ENCODE measurements at places on chromosomes 1 and 21.

GRCh38 chr1:56297904-56298303 is 281.5 kb downstream of the PLPP3 start:
- DNase-seq = no peak

- DNase-seq = peak; percentile 45
Measured at GRCh38 chr1:40630488-40631223, 34.8 kb downstream of the RIMS3 start.

- no peak for DNase-seq
Measured at GRCh38 chr21:43876605-43877004, 11.6 kb downstream of the AGPAT3 start.

- DNase-seq = no peak
Measured at GRCh38 chr1:34612091-34612827, 142.6 kb upstream of the GJB5 start.

- DNase-seq = no peak
Measured at GRCh38 chr1:209929751-209930150, 8.3 kb upstream of the SYT14 start.

- no peak for DNase-seq
Measured at GRCh38 chr1:170987424-170987823, 52.1 kb downstream of the MROH9 start.

DNA sequence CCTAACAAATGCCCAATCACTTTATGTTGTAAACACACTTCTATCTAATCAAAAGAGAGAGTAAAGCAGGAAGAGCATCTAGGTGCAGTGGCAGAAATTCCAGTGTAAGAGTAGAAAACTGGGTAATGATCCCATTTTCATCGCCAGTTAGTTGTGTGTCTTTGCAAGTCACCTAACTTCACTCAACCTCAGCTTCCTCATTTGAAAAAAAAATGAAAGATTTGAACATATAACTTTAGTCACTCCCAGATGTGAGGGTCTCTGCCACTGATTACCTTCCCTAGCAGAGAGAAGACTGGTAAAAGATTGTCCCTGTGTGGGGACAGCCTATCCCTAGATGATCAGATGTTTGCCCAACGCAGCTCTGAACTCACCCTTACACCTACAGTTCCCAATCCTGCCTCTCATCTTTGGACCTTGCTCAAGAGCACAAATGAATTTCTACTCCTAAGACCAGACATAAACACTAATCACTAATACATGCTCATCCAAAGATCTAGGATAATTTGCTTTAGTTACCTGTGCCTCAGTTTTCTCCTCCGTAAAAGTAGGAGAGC is 25.2 kb upstream of the DUSP23 start:
- DNase-seq = no peak

DNA sequence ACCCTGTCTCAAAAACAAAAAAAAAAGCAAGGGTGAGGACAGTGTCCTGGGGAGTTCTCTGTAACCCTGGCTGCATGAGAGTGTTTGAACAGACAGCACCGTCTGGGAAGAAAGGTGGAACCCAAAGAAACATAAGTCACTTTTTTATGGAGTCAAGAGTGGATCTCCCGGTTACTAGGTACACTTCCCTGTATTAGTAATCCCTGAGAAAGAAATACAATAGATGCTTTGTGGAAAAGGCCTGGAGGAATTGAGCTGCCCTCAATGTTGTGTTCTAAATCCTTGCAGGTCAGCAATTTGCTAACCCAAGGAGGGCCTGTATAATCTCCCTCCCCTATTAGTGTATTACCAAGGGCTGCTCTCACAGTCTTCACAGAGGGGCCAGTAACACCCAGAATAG is 16.6 kb downstream of the DEGS1 start:
- no peak for DNase-seq

GRCh38 chr1:59635097-59635496 is 179.7 kb upstream of the HOOK1 start:
- no peak for DNase-seq

DNA sequence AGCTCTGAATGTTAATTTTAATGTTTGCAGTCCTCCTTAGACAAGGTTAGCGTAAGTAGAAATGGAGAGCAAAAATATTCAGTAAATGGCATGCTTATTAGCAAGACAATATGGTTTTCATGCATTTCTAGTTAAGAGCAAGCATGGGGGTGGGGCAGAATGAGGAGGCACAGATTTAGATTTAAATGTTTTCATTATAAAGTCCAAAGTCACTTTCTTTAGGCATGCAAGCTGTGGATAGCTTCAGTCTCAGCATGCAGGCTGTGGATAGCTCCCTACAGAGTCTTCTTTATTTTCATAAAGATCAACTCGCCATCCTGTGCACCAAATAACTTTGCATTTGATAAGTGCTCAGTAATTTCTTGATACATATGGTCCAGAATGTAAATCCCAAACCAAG is 1294.5 kb upstream of the ADGRL2 start:
- DNase-seq = no peak

- peak; percentile 98 for DNase-seq
Measured at GRCh38 chr1:218674280-218674773, 329.2 kb downstream of the TGFB2 start.

DNA sequence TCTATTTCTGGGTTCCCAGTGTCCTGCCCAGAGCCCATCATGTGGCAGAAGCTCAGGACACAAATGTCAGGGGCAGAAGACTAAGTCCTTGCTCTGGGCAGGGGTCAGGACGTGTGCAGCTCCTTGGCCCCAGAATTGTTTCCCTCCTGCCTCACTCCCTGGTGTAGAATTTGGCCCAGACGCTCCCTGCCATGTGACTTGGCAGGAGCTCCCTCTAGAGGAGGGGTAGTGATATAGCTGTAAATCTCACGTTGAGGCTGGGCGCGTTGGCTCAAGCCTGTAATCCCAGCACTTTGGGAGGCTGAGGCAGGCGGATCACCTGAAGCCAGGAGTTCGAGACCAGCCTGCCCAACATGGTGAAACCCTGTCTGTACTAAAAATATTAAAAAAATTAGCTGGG is 91.2 kb downstream of the UBIAD1 start:
- no peak for DNase-seq

- no peak for DNase-seq
Measured at GRCh38 chr1:53458634-53459033, 565 bp upstream of the DMRTB1 start.

GRCh38 chr1:245858722-245859492 is 648.2 kb downstream of the SMYD3 start:
- DNase-seq = peak; percentile 53

DNA sequence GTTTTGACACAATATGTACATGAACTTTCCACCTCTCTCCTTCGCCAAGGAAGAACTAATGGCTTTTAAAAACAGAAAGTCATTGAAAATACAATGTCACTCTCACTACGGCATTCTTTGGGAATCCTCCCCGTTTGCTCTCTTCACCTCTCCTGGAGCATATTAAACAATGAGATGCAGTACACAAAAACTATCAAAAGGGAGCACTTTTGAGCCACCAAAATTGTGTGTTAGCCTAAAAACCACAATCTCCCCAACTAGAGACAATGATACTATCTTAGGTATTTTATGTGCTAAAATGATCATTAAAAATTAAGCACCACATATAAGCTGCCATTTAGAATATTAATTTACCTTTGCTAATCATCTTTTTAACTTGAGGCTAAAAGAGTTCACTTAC is 425.5 kb downstream of the KCTD3 start:
- peak; percentile 7 for DNase-seq

- no peak for DNase-seq
Measured at GRCh38 chr1:20948101-20948500, 161.0 kb upstream of the HP1BP3 start.

GRCh38 chr1:185317886-185318310 is 855 bp upstream of the IVNS1ABP start:
- peak; percentile 31 for DNase-seq

- DNase-seq = peak; percentile 67
Measured at GRCh38 chr1:147177611-147178380, 5.5 kb upstream of the PRKAB2 start.

DNA sequence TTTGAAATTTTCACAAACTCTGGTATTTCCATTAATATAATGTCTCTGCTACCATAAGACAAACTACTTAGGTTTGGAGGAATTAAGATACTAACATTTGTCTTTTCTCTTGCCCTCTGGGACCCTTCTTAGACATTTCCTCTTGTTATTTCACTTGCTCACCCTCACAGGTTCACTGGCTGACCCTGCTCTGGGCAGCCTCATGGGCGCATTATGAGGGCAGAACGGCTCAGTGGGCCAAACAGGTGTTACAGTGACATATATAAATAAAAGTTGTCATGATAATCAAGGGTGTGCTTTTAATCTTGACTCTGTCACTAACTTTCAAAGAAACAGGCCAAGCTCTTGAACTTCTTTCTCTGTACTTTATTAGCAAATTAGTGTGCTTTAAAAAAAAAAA is 46.5 kb downstream of the ZNHIT6 start:
- DNase-seq = no peak

DNA sequence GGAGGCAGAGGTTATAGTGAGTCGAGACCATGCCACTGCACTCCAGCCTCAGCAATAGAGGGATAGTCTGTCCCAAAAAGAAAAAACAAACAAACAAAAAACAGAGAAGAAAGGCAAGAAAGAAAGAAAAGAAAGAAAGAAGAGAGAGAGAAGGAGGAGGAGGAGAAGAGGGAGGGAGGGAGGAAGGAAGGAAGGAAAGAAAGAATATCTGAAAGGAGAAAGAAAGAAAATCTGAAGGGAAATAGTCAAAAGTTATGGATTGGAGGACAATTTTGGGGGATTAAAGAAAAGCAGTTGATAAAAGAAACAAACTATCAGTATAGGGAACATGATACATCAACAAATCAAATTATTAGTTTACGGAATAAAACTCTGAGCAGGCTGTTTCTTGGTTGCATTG is 67.4 kb upstream of the TBX15 start:
- DNase-seq = no peak

GRCh38 chr1:235835226-235835625 is 31.5 kb downstream of the LYST start:
- peak; percentile 36 for DNase-seq

DNA sequence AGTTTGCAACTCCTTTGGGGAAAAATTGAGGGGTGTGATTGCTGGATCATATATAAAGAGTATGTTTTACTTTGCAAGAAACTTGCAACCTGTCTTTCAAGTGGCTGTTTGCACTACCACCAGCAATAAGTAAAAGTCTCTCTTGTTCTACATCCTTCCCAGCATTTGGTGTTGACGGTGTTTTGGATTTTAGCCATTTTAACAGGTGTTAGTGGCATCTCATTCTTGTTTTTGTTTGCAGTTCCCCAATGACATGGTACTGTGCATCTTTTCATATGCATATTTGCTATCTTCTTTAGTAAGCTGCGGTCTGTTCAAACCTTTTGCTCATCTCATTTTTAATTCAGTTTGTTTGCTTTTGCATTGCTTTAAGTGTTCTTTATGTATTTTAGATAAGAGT is 535.5 kb downstream of the LRRIQ3 start:
- no peak for DNase-seq

DNA sequence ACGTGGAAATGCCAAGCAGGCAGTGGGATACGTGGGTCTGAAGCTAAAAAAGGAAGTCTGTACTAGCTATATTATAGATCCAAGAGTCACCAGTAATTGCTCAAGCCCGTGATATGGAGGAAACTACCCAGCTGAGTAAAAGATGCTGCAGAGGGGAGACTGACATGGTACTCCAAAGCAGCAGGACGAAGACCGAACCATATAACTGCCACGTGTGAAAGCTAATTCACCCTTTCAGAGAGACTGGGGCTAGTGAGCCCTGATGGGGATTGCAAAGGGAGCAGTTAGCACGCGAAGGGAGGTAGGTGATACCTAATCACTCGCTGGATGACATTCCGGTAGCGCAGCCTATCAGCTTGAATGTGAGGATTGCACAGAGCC is 316 bp downstream of the AP4B1 start:
- no peak for DNase-seq

DNA sequence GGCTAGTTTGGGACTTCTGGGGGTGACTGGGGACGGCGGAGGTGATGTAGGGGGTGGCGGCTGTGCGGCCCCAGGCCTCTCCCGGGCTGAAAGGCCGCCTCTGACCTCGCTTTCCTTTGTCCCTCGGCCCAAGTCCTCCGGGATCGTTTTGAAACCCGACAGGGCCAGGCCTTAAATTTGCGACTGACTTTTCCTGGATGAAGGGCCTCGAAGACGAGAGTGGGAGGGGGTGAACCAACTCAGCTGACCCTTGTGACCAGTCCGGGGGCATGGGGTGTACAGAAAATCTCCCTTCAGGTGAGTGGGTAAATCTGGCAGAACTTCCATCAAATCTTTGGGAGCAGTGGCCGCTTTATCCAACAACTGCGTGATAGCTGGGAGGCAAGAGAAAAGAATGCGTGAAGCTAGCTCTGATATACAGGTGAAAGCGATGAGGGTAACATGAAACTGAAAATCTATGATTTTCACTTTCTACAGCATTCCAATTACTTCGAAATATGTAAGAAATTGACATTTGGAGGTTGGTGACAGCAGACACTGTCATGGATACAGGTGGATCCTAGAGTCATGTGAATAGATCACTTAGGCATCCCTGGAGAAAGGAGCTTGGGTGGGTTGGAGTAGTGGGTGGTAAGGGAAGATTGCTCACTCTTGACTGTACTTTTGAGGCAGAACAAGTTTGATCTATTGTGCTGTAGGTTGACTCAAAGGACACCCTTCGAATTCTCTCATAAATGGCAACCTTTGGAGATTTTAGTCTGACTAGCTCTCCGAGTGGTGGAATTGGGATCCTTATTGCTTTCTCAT is 885 bp downstream of the AHCYL1 start:
- no peak for DNase-seq

DNA sequence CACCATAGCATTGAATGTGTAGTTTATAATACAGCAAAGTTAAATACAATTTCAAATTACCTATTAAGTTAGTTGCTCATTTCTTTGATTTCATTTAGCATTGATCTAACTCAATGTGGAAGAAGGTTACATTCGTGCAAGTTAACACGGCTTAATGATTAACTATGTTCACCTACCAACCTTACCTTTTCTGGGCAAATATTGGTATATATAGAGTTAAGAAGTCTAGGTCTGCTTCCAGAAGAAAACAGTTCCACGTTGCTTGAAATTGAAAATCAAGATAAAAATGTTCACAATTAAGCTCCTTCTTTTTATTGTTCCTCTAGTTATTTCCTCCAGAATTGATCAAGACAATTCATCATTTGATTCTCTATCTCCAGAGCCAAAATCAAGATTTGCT is at the start of gene ANGPTL3:
ANGPTL3 (plus strand) TSS at position 240 of the 400 bp plus-strand sequence; CDS start at position 287, 47 bp downstream.
- no peak for DNase-seq

DNA sequence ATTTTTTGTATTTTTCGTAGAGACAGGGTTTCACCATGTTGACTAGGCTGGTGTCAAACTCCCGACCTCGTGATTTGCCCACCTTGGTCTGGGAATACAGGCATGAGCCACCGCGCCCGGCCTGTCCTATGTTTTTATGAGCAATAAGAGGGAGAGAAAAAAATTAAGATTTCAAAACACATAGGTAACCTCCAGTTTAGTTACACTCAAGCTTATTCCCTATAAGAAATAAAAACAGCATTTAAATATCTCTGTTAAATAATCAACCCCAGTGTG is 7.1 kb downstream of the RSBN1 start:
- no peak for DNase-seq

- DNase-seq = no peak
Measured at GRCh38 chr1:6652986-6653385, 28.3 kb downstream of the THAP3 start.

DNA sequence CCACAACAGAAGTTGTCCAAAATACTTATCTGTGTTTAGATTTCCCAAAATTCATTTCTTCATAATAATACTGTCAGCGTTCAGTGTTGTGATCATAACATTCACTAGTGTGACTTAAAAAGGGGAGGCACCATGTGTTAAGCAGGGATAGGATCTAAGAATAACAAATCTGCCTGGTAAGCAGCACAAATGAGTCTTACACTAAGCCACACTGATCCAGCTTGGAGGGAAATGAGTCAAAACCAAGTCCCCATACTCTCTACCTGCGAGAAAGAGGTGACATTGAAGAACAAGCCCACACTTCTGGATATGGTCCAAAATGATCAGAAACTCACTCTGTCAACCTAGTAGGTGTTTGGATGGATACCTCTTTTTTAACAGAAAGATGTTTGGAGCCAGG is 145.5 kb downstream of the CRB1 start:
- DNase-seq = no peak

Data from iris pigment epithelial cell (primary cell).